GM12892 (cell line): ENCODE measurements at places on chromosomes 4 and X.

- no peak for DNase-seq
These were observed 259.6 kb downstream of the C4orf33 start for GRCh38 chr4:129355516-129355915.

- no peak for DNase-seq
These were observed 19.4 kb upstream of the CPLX1 start for GRCh38 chr4:845233-845835.

GRCh38 chr4:138588501-138588900, 346.4 kb upstream of the SLC7A11 start:
- no peak for DNase-seq

GRCh38 chr4:107896158-107896645, 35.1 kb upstream of the CYP2U1 start:
- no peak for DNase-seq

DNA sequence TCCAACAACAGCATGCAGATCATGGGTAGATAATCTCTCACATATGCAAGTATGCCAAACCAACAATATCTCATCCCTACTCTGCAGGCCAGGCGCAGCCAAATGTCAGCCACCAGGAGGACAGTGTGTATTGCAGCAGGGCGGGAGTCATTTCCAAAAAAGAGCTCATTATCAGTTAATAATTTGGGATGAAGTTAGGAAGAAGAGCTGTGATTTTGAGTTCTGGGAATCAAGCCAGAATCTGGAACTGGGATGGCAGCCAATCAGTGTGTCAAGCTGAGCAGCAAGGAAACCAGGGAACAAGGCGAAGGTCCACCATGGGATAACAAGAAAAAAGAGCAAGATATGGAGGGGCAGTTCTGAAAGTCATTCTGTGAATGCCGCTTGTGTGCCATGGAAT, 88.2 kb upstream of the CAMK2D start:
- DNase-seq: no peak

DNA sequence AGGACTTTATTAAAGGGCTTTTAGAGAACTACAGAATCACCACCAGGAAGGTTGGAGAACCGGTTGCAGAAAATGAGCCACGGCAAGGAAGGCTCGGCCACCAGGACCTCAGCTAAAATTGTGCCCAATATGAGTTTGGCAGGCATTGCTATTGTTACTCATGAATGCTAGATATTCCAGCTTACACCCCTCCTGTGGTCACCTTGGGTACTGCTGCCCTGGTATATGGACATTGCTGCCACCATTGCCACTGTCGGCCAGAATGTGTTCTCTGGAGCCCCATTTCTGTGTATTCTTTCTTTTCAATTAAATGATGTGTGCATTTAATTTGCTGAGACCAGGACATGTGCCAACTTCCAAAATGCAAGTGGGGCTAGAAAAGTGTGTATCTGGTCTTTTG, 626.7 kb upstream of the BOD1L1 start:
- no peak for DNase-seq

- no peak for DNase-seq
These were observed 96.2 kb upstream of the APOOL start for GRCh38 chrX:84907324-84907968.

DNA sequence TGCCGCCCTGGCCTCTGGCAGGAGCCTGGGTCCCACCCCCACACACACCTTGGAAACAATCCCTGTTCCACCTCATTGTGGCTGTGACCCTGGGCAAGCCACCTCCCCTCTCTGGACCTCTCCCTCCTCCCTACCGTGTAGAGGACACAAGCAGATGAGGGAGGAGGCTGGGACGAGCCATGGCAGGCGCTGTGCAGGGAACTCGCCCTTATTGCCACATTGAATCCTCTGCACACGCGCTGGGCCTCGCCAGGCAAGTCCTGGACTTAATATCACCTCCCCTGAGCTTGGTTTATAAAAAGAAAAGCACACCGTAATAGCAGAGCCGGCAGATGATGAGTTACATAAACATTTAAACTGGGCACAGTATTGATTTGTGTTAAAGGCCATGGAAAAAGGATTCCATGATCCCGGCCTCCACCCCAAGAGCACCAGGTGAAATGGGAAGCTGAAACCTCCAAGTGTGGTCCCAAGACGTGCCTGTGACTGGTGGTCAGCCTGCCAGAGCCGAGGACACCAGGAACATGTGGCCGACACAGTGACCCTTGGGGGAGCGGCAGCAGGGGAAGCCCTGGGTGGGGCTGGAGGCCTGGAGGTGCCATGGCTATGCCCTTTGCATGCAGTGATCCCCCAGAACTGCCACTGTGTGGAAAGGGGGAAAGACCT, 81.1 kb downstream of the PPP2R2C start:
- DNase-seq: no peak

DNA sequence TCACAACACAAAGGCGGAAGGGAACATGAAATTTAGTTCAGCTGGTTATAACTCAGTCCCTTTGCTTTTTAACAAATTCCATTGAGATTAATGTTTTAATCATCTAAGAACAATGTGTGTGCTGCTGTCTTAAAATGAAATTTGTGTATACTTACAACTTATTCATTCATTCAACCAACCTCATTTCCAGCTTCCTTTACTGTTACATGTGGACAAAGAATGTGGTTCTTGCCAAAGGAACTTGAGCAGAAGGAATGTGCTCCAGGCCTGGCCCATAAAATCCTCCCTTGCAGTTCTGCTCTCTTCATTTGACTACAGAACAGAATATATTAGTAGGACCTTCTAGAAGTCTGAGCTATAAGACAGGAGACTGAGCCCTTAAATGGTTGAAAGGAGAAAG, 176.8 kb upstream of the GLRA2 start:
- DNase-seq: no peak

- DNase-seq: no peak
These were observed 136.0 kb downstream of the PLS3 start for GRCh38 chrX:115696939-115697338.

DNA sequence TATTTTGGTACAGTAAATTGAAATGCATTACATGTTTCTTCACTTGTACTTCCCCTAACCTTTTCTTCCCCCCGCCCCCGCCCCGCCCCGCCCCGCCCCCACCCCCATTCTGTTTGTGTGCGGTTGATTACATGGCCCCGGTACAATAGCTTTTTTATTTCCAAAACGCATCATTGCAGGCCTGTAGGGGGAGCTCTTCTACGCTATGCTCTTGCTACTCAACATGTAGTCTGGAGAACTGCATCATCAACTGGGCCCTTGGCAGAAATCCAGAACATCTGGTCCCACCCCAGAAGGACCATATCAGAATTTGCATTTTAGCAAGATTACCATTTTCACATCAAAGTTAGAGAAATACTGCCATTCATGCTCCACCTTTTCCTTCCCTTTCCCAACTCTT, 333.3 kb upstream of the DDX53 start:
- DNase-seq: no peak

- DNase-seq: no peak
These were observed 94.9 kb downstream of the BMPR1B start for GRCh38 chr4:94852616-94853015.

- no peak for DNase-seq
These were observed 223.0 kb upstream of the GATB start for GRCh38 chr4:151983854-151984253.

DNA sequence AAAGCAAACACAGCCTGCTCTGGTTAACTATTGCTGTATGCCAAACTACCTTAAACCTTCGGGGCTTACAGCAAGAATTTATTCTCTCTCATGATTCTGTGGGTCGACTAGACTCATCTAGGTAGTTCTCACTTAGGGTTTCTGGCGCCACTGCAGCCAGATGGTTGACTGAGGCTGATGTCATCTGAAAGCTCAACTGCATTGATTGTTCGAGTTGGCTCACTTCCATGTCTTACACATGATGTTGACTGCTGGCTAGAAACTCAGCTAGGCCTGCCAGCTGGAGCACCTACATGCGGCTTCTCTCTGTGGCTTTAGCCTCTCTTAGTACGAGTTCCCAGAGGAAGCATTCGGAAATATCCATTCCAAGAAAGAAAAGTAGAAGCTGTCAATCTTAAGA, 103.2 kb downstream of the SRPX start:
- DNase-seq: no peak

DNA sequence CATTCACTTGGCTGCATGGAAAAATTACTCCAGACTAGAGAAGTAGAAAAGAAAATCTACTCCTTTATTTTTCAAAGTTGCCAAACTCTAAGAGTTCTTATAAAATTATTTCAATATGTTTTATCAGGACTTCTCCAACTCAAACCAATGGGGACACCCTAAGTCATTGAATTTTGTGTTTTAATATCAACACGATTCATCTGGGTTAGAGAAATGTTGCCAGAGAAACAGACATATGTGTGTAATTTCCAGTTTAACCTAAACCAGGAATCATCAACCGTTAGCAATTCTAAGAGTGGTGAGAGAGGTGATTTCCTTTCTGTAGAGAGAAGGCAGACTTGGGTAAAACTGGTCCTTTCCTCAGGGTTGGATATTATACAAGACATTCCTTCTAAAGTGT, 291.8 kb downstream of the LDB2 start:
- DNase-seq: no peak

DNA sequence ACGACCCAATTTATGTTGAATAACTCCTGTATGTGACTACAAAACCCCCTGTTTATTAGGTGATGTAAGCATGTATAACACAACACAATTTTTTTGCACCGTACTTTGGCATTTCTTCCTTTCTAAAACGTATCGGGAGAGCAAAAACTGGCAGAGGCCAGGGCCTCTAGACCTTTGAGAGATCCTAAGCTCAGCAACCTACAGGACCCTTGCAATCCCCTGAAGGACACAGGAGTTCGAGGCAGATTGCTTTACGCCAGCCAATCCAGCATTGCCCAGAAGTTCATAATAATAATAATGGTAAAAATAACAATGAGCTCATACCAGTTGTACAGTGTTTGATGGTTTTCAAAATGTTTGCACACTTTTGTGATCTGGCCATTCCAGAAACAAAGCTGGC, 7.7 kb downstream of the NKX3-2 start:
- DNase-seq: no peak

DNA sequence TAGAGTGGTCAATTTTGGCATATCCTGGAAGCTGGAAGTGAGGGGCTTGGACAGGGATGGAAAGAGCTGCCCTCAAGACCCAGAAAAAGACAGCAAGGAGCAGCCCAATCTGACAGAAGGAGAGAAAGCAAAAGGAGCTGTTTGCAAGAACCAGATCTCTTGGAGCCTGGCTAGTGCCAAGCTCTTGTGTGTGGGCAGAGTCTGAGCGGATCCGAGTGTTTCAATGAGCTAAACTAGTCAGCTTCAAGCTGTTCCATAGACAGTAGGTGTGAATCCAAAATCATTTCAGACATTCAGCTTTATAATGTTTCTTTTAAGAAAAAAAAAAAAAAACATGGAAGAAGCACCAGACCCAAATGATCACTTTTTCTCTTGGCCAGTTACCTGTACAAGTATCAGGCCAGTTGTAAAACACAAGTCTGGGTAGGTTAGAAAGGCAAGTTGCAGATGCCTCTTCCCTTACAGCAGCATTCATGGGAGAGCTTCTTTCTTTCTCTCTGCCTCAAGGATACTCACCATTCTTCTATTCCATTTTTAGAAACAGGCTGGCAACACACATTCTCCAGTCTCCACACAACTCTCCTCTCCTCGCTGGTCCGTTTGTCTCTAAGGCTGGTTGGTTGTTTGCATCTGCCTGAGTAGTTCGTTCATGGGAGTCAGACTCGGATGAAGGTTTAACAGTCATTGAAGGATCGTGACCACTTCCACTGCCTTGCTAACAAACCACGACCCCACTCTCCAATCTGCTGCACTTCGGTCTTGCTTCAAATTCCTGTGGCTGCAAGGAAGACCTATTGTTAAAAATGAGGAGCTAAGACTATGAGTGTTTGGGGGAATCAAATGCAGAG, 105.2 kb upstream of the GATB start:
- DNase-seq: no peak

- DNase-seq: no peak
These were observed 221.1 kb upstream of the ITM2A start for GRCh38 chrX:79588233-79588632.

DNA sequence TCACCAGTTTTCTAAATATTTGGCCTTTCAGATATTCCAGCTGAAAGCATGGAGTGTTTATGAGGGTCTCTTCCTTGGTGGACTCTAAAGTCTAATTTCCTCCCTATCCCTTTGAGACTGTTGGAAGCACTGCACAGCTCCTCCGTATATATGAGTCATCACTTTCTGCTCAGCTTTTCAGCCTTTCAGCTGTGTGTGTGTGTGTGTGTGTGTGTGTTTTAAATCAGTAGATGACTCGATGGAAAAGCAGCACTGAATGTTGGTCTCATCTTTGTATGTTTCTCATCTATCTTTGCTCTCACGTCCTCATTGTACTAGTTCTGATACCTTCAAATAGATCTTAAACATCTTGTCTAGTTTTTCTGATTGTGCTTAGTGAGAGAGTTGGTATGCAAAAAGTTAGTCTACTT, 81.6 kb downstream of the ZFX start:
- no peak for DNase-seq

DNA sequence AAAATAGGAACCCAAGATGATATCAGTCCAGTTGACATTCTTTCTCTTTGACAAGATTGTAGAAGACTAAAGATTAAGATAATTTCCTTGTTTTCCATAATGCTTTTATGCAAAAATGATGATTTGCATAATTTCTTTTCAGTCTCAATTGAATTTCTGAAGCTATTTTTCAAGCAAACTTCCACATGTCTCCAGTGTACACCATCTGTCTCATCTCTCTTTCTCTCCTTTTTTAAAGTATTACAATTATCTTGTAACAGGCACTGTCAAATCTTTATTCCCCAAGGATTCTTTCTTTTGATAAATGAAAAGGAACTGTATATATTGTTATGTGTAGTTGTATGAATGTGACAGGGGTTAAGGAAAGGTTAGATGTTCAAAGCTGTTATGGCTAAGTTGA, 7.9 kb upstream of the SH3RF1 start:
- no peak for DNase-seq

DNA sequence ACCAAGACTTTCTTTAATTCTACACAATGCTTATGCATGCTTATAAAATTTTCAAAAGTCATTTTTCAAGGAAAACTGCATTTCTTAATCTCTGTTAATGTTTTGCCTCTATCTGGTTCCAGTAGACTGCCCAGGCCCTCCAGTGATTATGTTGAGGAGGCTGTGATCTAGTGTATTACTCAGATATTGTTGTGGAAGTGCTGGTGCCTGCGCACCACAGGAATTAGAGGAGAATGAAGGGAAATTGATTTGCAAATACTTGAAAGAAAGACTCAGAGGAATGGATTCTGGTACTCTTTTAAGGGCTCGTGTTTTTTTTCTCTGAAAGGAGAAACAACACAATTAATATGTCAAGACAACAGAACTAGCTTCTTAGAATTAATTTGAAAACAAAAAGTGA, 1015.1 kb downstream of the RPA4 start:
- DNase-seq: no peak
